ENCODE measurements at places on chromosomes 5 and 9.

DNA sequence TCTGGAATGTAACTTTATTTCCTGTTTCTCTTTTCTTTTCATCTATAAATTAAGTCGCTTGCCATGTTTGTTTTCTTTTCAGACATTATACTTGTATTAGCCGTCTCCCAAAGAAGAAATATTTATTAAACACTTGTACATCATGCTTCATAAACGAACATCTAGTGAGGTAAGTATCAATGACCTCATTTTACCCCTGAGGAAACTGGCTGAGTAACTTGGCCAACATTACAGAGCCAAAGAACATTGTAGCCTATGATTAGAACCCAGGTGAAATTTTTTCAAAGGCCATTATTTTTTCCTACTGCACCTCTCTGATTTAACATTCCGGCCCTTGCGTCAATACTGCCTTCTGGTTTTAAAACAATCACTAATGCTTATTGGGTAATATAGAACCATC, 4.2 kb downstream of the FREM1 start:
- DNase-seq = no peak

DNA sequence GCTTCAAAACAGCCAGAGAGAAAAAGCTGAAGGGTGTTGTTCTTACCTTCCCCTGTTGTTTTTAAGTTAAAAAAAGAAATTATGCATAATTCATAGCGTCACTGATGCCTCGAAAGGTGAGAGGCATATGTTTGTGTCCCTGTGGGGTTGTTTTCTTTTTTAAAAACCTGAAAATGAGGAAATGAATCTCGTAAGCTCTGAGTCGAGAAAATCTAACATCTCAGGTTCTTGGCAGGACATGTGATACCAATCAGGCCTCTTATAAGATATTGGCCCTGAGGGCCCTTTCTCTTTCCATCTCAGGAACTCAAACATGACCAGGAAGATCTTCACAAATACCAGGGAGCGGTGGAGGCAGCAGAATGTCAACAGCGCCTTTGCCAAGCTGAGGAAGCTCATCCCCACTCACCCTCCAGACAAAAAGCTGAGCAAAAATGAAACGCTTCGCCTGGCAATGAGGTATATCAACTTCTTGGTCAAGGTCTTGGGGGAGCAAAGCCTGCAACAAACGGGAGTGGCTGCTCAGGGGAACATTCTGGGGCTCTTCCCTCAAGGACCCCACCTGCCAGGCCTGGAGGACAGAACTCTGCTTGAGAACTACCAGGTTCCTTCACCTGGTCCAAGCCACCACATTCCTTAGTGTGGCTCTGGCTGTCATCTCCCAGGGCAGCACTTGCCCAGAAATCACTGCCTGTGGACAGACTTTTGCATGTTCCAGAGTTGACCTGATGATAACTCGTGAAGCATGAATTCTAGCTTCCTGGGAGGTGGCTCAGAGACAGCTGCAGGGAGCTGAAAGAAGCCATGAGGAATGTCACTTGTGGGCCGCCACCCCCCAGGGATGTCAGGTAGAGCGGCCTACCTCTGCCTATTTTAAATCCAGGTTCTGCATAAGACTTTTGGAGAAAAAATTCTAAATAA, at the start of gene TAL2:
TAL2 (plus strand) TSS at position 274 of the 921 bp plus-strand sequence; CDS start at position 314, 40 bp downstream.
- no peak for DNase-seq

GRCh38 chr9:94108584-94108983, 24.3 kb downstream of the PTPDC1 start:
- DNase-seq = no peak

DNA sequence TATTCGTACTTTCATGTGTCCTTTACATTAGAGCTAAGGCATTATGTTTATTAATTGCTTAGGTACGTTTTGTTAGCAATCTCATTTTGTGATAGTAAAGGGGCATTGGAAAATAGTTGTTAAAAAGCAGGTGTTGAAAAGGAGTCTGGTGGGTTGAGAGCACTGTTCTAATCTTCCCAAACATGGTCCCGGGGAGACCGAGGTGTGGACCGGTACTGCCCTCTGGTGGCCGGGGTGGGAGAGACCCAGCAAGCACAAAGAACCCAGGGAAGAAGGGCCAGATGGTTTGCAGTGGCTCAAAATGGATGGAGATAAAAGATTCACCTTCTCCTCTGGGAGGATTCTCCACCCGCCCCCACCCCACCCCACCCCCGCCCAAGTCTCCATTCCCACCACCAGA, 26.1 kb downstream of the IDNK start:
- DNase-seq = peak; percentile 65

DNA sequence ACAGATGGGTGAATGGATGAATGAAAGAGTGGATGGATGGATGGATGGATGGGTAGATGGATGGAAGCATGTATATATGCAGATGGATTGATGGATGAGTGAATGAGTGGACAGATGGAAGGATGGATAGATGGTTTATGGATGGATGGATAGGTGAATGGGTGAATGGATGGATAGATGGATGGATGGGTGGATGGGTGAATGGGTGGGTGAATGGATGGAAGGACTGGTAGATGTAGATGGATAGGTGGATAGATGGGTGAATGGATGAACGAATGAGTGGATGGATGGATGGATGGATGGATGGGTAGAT, 85.1 kb downstream of the COL5A1 start:
- DNase-seq = no peak

- no peak for DNase-seq
Measured at GRCh38 chr5:82091617-82092016, 119.8 kb downstream of the ATG10 start.

DNA sequence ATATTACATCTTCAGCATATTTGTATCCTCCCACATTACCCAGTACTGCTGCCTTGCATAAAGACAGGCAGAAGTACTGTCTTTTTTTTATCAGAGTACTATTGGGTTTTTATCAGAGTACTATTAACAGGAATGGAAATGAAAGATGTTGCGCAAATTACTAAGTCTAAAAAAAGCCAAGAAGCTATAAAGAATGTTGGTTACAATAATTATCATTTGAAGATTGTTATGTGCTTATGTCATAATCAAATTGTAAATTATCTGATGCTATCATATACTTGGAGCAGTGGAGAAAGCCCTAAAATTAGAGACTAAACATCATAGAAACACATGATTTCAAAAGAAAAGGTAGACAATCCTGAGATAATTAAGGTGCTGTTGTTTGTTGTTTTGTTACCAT, 188.8 kb downstream of the CCDC192 start:
- no peak for DNase-seq

GRCh38 chr9:16214677-16215352, 655.7 kb downstream of the BNC2 start:
- no peak for DNase-seq

GRCh38 chr9:3436629-3437420, 89.0 kb downstream of the RFX3 start:
- no peak for DNase-seq

- no peak for DNase-seq
Measured at GRCh38 chr5:121937762-121938161, 24.0 kb upstream of the SRFBP1 start.

- DNase-seq = no peak
Measured at GRCh38 chr5:61965069-61965468, 340.9 kb upstream of the KIF2A start.

DNA sequence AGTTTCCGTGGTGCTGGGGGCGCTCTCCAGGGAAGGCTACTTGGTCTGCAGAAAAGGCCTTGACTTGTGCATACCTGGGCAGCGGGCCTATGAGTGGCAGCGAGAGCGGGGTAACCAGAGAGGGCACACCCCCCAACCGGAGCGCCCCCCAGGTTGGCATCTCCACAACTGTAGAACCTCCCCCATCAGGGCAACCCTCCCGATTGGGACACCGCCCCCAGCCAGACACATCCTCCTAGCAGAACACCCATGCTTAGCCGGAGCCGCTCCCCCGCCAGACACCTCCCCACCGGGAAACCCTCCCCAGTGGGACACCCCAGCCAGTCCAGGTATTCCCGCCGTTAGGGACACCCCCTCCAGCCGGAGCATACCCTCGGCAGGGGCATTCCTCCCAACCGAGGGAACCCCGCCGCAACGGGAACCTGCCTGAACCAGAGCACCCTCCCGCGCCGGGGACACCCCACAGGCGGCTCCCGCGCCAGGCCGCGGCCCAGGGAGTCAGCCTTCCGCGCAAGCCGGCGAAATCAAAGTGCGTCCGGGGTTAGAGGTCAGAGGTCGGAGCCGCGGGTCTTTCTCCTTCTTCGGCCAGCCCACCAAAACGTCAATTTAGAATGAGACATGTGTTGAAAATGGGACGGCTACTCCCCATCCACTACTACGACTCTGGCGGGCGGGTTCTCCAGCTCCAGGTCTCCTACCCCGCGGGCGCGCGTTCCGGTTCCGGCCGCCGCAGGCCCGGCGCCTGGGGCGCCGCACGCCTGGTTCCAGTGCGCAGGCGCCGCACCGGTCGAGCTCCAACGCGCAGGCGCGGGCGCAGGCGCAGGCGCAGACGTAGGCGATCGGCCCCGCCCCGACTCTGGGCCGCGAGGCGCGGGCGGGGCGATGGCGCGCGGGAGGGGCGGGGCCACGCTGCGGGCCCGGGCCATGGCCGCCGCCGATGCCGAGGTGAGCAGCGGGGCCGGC, at the start of gene EHMT1:
EHMT1 (plus strand) TSS at position 901 of the 963 bp plus-strand sequence; CDS start at position 925, 24 bp downstream.
- DNase-seq = peak; percentile 94

GRCh38 chr5:132425009-132425937, 55.8 kb downstream of the SLC22A5 start:
- peak; percentile 54 for DNase-seq

- no peak for DNase-seq
Measured at GRCh38 chr9:137694962-137695875, 76.4 kb downstream of the EHMT1 start.

- no peak for DNase-seq
Measured at GRCh38 chr9:2743937-2744529, 26.7 kb downstream of the KCNV2 start.
